ENCODE measurements at places on chromosomes 2 and 18.

- no peak for DNase-seq
Measured at GRCh38 chr2:4882941-4883340, 809.2 kb upstream of the SOX11 start.

DNA sequence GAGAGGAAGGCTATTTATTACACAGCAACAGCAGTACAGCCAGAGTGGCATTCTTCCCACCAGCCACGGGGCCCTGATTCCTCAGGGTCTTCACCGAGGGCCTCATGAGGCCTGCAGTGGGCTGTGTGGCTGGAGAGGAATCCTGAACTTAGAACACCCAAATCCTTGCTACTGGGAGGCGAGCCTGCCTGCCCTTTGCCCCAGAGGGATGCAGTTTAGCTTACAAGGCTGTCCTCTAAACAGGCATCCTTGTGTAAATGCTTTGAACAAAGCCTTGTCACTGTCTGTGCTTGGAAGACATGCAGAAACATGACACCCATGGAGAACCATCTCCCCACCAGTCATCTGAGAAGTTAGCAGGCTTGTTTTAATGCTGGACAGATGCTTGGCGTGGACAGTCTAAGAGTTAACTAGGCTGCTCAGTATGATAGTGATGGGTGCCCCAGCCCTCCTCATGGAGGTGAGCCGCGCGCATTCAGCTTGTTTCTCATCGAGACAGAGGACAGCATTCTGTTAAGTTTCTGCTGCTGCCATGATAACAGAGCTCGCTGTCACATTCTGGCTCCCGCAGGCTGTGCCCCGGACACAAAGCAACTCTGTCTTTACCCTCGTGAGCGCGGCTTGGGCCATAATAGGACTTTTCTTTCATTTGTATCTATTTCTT is 42.9 kb downstream of the ADI1 start:
- DNase-seq = no peak

DNA sequence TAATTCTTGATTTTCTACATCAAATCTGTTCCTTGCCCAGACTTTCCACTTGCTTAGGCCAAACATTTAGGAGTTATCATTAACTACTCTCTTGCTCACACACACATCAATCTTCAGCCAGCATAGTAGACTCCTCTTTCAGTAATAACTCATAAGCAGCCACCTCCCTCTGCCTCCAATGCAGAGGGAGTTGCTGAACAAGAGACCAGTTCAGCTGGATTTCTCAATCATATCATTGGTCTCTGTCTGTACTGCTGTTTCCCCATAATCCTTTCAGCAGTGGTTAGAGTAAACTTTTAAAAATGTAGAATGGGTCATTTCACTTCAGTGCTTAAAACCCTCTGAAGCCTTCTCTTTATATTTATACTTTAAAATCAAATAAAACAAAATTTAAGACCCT is 112.9 kb downstream of the SLC39A10 start:
- no peak for DNase-seq

- DNase-seq = no peak
Measured at GRCh38 chr2:70767079-70767698, 811 bp downstream of the ADD2 start.

DNA sequence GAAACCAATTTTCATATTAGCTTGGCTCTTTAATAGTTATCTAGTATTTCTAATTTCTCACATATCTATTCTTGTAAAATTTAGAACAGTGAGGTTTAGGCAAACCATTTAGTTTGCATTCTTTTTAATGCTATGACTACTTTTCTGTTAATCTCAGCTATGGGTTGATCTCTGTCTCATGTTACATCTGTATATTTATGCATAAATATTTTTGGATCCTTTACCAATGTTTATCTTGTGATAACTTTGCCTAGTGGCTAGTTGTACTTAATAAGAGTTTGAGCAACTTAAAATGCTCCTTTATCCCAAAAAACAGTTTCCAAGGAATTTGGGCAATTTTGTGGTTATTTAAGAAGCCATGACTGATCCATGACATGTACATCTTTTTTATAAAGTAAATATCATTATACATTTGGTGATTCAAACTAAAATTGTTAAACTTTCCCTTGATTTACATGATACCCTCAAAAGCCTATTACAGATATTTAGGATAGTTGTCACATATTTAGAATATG is 86.3 kb downstream of the R3HDM1 start:
- DNase-seq = no peak

DNA sequence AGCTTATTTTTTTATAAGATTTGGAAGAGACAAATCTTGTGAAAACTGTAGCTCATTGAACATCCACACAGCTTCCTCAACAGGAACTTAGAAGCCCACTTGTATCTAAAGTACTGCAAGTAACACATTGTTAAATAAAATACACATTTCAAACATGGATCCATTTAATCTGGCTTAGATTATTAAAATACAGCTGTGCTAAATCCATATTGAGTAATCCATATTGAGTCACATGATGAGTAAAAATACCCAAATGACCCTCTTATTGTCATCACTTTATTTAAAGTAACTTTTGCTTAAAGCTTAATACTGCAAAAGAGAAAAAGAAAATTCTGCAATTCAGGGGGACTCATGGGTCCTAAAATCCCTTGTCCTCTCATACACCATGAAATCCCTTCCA is 133.3 kb downstream of the OSR1 start:
- DNase-seq = no peak

- DNase-seq = no peak
Measured at GRCh38 chr18:48908916-48909315, 41.8 kb downstream of the SMAD7 start.

- no peak for DNase-seq
Measured at GRCh38 chr18:2850816-2851215, 4.0 kb downstream of the EMILIN2 start.

DNA sequence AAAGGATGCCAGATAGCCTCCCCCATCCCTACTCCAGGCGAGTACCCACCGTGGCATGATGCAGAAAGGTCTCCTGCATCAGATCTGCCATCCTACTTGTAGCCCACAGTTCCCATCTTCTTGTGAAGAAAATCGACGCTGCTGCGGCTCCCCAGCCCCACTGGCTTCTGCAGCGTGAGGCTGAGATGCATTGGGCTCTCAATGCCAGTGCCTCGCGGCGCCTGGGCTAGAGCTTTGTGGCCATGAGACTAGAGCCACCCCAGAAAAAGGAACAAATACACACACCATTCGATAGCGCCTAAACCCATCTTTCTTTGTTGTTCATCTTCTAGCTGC is 2.8 kb downstream of the NOL4 start:
- DNase-seq = no peak

DNA sequence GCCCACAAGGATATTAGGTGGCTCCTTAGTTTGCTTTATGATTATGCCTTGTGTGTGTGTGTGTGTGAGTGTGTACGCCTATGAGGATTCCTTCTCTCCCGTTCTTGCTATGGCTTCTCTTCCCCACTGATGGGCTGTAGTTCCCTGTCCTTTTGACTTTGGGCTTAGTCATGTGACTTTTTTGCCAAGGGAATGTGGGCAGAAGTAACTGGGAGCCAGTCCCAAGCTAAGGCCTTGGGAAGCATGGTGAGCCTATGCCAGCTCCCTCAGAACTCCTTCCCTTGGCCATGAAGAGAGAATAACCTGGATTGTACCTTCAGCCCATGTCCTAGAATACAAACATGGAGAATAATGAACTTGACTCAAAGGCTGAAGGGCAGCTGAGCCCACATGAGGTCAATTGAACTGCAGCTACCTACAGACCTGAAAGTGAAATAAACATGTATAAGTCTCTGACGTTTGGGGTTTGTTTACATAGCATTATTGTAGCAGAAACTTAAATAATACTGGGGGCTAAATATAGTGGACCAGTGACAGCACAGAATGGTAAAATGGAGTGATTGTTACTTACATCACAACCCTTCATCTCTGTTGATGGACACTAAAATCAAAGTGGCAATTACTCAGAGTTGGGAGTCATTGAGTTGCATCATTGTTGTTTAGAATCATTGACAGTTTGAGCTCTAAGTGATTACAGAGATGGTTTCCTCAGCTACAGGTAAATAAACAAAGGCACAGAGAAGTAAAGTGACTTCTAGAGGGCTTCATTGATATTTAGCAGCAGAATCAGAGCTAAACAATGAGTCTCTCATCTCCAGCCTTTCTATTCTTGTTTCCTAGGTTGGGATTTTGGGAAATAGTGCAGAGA is 15.3 kb upstream of the IL36G start:
- no peak for DNase-seq

GRCh38 chr2:54420524-54421172 is 35.5 kb upstream of the SPTBN1 start:
- no peak for DNase-seq

GRCh38 chr2:42965196-42965595 is 172.8 kb upstream of the HAAO start:
- no peak for DNase-seq

DNA sequence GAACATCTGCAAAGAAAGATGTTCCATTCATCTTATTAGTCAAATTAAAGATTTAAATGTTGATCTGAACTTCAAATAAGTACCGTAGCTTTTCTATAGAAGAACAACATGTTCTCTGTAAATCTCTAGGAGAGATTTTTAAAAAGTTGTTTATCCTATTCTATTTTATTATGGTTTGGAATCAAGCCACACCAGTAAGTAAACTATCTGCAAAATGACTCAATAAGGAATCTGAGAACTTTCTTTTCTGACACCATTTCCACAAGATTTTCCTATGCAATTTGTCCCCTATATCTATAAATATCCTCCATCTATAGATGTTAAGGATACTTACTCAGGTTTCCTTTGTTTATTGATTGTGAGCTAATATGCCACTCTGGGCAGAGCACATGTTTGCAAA is 736.6 kb downstream of the CBLN2 start:
- no peak for DNase-seq

GRCh38 chr18:36667811-36668210 is 161.0 kb downstream of the TPGS2 start:
- no peak for DNase-seq

- DNase-seq = peak; percentile 36
Measured at GRCh38 chr2:73212448-73213176, 1.4 kb upstream of the SMYD5 start.

- no peak for DNase-seq
Measured at GRCh38 chr18:49243391-49243790, 217.1 kb downstream of the DYM start.
